Adrenal gland (tissue), 19 donors: ENCODE measurements at places on chromosomes 2 and 18. TPM values are rescaled to one million over a fixed set of nuclear protein-coding genes. Genes with fewer than 3 reads are reported as not detected.

MYO5B gene
- polyA plus RNA-seq, result 1.8 TPM

NTSR2 gene
- 0.16 TPM for polyA plus RNA-seq

TNFRSF11A gene
- 2.0 TPM for polyA plus RNA-seq

MC4R gene
- polyA plus RNA-seq, result 0.22 TPM

KIAA2012 gene
- polyA plus RNA-seq, result 0.09 TPM

REG1B gene
- polyA plus RNA-seq, result 1.4 TPM

PER2 gene
- polyA plus RNA-seq, result 1.3 TPM

LIMS4 gene
- polyA plus RNA-seq, result 6.3 TPM

KCNG3 gene
- polyA plus RNA-seq, result 1.8 TPM

VWC2L gene
- polyA plus RNA-seq, result not detected

BOLL gene
- polyA plus RNA-seq, result not detected

NCKAP5 gene
- 1.1 TPM for polyA plus RNA-seq

AQP12A gene
- not detected for polyA plus RNA-seq

MC2R gene
- polyA plus RNA-seq, result 5.6 TPM

MAP2 gene
- polyA plus RNA-seq, result 2.2 TPM

KIF5C gene
- 18.8 TPM for polyA plus RNA-seq

IKZF2 gene
- 0.97 TPM for polyA plus RNA-seq
